ENCODE measurements at places on chromosomes 2 and 18.

GRCh38 chr18:49285627-49286026, 174.8 kb downstream of the DYM start:
- no peak for DNase-seq

GRCh38 chr18:56672391-56672790, 21.2 kb downstream of the WDR7 start:
- no peak for DNase-seq

GRCh38 chr2:127508023-127508630, 18.2 kb downstream of the IWS1 start:
- DNase-seq, result no peak

- DNase-seq, result no peak
Observed at GRCh38 chr2:3429066-3429610, 49.6 kb downstream of the TRAPPC12 start.

GRCh38 chr2:1770566-1771380, 26.5 kb upstream of the PXDN start:
- DNase-seq, result no peak

GRCh38 chr2:233976690-233977294, 59.6 kb downstream of the TRPM8 start:
- DNase-seq, result no peak

DNA sequence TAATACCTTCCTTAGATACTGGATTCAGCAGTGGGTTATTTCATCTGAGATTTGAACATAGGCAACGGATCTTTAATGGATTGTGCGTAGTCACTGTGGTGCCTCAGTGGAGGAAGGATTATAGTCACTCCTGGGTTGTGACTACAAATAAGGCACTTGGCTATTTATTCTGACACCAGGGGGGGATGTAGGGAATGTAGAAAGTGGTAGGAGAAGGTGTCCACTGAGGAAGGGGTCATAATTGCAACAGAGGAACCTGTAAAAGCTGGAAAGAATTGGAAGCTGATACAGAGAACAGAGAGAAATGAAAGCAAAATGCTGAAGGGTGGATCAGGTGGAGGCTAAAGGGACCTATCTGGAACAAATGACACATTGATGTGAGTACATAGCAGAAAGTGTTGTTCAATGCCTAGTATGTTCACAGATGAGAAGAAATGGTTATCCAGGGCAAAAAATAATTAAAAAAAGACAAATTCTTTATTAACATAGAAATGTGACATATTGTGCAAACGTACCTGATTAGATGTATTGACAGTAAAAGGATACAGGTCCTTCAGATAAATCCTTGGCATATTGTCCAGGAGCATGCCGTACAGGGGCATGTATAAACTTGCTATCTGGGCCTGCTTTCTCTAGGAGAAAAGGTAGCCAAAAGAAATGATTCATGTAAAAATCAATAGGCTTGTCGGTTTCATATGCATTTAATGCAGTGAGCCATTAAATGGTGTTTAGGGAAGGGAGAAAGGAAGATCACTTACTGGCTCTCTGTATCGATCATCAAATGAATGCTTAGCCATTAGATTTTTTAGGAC, 91.2 kb upstream of the CCDC195 start:
- no peak for DNase-seq

DNA sequence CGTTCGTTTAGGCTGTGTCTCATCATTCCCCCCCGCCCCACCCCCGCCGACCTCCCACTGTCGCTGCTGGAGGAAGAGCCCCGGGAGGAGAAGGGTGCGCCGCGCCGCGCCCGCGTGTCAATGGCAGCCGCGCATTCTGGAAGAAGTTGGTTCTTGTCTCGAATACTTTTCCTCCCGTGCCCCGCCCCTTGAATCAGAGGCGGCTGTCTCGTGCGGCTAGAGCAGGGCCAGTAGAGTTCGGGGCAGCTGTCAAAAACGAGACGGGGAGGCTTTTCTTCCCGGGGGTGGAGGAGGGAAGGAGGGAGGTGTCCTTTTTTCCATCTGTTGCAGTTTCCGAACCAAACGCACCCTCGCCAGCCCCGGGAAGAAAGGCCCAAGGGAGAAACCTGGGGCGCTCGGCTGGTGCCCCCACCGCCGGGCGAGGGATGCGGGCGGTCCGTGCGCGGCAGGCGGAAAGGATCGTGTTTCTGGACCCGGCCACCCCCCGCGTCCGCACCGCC, 410 bp upstream of the TGIF1 start:
- no peak for DNase-seq

GRCh38 chr2:209872675-209873074, 101.0 kb downstream of the UNC80 start:
- DNase-seq, result no peak

DNA sequence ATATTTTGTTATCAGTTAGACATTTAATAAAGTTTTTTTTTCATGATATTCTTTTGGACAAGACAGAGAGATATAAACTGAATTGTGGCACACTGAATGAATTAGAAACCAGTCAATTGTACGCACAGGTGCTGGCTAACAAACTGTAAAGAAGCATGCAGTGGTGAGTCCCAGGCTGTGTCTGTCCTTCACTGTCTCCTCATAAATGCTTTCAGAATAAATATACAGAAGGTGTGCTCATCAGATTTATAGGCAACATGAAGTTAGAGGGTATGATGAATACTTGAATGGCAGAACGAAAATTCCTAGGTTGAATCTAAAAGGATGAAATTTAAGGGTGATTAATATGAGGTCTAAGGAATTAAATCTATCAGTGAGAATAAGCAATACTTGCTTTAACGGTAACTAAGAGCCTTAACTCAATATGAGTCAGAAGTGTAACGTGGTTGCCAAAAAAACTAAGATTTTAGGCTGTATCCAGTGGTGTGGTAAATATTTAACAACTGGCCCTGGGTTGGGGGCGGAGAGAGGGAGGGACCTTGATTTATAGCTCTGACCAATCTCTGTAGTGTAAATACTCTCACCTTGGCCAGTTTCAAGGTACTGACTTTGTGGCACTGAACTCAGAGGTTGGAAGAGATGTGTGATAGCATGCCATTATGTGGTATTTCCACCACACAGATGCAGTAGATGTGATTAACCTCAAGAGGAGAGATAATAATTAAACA, 41.9 kb upstream of the AAK1 start:
- no peak for DNase-seq

- DNase-seq, result no peak
Observed at GRCh38 chr2:46486436-46486835, 7.1 kb downstream of the TMEM247 start.

- DNase-seq, result no peak
Observed at GRCh38 chr18:27483276-27483675, 298.2 kb upstream of the CHST9 start.

DNA sequence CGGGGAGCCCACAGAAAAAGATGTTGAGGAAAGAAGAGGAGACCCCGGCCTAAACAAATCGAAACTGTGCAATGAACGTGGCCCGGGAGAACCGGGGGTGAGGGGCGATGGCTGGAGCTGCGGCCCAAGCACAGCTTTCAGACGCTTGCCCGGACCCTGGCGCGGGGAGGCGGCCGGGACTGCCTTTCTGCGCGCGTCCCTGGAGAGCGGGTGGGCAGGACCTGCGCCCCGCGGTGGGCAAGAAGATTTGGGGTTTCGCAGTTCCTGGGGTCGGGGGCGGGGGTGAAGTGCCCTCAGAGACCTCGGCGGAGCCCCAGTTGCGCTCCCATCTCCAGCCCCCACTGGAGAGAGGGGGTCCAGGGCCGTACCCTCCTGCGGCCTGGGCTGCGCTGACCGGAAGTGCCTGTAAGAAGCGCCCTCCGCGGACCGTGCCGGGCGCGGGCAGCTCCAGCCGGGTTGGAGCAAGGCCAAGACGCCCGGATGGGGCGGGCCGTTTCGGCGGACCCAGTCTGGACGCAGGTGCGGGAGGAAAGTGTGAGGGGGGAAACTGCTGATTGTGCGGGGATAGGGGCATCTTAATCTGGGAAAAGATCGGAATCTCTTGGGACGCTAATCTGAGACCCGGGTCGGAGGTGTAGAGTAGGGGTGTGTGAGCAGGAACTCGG, 11.6 kb downstream of the EN1 start:
- DNase-seq, result no peak

DNA sequence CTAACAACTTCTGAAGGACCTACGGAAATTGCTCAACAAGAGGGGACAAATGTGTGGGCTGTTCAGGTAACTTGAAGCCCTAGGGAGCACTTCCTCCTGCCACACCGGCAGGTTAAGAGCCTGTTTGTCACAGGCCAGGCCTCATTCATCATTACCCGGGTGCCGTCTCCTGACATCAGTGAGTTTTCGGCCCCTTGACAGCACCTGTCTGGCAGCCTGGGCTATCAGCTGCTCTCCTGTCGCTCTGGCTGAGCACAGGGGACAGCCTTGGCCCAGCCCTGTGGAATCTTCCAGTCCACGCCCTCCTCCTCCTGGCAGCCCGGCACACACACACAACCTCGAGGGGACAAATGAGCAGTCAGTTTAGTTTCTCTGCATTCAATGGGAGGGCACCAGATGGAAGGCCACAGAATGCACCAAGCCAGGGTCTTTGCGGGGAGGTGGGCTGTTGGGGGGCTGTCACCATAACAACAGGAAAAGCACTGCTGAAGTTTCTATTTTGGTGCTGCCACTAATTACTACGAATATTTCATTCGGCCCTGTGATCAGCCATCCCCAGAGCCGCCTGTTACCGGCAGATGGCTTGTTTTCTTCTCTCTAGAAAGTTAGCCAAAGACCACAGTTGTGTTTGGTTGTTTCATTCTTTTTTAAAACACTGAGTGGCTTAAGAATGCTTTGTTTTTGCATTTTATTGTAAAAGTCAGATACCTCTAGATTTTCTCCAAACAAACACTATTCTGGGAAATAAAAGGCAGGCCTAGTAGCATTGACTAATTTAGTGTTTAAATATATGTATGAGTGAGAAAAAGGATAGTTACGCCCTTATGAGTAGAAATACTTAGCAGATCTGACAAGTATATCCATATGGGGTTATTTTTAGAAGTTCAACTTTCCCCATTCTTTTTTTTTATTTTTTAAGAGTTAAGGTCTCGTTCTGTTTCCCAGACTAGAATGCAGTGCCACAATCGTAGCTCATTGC, 189.9 kb upstream of the NDUFV2 start:
- DNase-seq, result no peak

Data from KG1 (cell line).